ENCODE measurements at places on chromosomes 3 and 15.

- DNase-seq, result no peak
Observed at GRCh38 chr3:46549408-46549904, 16.6 kb downstream of the LRRC2 start.

DNA sequence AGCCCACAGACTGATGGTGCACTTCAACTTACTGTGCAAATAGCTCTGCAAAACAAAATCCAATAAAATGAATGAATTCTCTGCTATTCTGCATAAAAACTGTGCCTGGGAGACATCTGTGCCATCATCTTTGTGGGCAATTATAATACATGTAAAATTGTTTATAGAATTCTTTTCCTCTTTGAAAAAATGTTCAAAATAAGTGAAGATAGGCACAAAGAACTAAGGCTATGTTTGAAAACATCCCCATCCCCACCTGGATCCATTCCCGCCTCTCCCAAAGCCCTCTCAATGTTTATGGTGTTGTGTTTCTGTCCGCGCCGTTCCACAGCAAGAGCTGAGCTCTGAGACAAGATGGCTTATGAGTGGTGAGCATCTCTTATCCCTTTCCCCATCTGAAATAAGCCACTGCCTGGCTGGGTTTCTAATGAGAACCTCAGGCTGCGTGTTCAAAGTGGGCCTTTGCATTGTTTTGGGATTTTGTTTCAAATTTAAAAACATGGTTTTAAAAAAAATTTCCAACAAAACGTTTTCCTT, 22.4 kb upstream of the SNRPA1 start:
- DNase-seq, result no peak

- no peak for DNase-seq
Observed at GRCh38 chr15:41999290-42000285, 21.3 kb downstream of the PLA2G4E start.

- DNase-seq, result no peak
Observed at GRCh38 chr3:11559816-11560633, 83.7 kb downstream of the VGLL4 start.

DNA sequence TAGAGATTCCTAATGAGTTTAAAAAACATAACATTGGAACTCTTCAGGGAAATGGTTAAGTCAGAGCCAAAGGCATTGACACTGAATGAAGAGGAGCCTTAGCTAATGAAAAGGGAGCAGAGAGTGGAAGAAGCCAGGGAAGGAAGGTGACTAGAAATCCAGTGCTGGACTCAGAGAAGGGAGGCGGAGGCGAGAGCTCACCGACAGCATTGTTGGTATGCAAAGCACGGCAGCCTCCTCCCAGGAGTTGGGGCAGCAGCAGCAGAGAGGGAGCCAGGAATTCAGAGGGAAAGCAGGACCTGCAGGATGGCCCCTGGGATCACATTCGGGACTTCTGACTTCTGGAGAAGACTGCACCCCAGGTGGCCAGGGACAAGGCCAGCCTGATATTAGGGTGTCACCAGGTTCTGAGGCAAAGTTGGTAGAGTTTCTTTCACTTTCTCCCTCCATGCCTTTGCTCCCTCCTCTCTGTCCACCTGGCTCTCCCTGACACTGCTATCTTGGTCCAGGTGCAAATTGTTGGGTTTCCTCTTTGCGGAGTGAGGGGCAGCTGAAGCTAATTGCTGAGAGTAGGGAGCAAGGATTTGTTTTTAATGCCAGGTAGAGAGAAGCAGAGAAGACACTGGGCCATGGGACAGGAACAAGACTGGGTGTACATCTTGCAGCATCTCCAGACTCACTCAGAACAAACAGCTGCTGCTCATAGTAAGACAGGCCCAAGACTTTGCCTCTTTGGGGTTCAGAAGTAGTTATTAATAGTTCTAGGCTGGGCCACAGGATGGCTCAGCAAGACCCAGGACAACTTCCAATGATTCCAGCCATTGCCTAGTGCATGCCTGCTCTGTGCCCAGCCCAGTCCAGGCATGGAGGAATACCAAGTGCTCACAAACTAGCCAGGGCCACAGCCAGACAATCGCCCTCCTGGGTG, 157.9 kb downstream of the TLE3 start:
- no peak for DNase-seq

GRCh38 chr3:13884851-13885703, 5.2 kb upstream of the WNT7A start:
- DNase-seq, result peak; percentile 56

DNA sequence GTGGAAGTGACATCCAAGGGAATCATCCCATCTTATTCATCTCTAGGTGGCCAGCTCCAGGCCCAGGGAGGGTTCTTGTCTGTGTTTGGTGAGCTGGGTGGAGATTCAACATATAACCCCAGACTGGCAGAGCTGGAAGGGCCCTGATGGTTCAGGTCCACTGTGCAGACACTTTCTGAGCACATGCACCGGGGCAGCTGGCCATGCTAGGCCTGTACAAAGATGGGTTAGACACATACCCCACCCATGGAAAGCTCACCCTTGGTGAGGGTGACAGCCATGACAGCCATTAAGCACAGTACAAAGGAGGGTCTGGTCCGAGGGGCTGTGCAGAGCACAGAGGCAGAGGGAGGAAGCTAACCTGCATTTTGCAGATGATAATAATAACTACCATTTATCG, 100.4 kb downstream of the CORO2B start:
- no peak for DNase-seq

DNA sequence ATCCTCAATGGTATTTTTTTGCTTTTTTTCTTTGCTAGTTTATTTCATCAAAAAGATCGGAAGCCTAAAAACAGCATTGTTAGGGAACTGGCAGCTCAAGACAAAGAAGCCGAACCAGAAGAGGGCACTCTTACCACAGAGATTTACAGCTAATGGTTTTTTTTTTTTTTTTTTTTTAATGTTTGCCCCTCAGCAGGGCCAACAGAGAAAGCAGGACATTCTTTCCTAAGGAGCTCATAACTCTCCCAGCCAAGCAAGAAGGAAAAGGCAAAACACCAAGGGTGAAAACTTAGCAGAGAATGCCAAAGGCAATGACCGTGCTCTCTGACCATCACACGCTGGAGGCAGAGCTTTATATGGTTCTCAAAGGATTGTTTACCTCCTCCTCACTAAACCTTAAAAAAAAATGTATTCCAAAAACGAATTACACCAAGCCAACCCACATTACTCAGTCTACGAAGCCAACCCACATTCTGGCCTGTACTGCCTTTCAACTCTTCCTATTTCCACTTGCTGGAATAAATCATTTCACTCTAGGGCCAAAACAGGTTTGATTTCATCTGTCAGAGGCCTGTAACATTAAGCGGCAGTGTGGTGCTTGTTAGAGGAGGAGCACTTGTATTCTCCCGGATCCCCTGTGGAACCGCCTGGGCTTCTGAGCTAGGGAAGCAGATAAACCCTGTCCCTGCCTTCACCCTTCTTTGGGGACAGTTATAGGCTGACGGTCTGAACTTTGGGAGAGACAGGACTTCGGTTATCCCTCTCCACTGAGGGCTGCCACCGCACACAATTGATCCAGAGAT, 35.6 kb upstream of the GYG1 start:
- no peak for DNase-seq

DNA sequence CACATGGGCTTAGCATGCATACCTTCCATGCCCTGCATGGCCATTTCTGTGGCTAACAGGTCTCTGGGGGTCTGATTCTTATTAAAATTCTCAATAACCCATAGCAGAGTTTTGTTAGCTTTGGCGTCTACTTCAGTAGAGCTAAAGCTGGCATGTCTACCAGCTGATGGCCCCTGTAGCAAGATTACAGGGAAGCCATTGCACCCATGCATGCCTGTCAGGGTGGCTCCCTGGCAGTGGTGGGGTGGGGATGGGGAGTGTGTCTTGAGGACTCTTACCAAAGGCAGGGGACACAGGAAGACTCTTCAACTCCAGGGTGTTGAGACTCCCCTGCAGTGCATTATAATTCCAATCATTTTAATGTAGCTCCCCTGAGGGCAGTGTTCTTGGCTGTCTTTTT, 4.7 kb downstream of the KY start:
- no peak for DNase-seq

- DNase-seq, result no peak
Observed at GRCh38 chr15:31782951-31783350, 247.4 kb upstream of the CHRNA7 start.

GRCh38 chr3:2934541-2934940, 175.6 kb downstream of the IL5RA start:
- no peak for DNase-seq

- DNase-seq, result no peak
Observed at GRCh38 chr3:139284221-139284620, 59.6 kb upstream of the MRPS22 start.

GRCh38 chr3:169215461-169216352, 447.8 kb downstream of the MECOM start:
- no peak for DNase-seq

- no peak for DNase-seq
Observed at GRCh38 chr3:119637679-119638477, 22.5 kb downstream of the POPDC2 start.

DNA sequence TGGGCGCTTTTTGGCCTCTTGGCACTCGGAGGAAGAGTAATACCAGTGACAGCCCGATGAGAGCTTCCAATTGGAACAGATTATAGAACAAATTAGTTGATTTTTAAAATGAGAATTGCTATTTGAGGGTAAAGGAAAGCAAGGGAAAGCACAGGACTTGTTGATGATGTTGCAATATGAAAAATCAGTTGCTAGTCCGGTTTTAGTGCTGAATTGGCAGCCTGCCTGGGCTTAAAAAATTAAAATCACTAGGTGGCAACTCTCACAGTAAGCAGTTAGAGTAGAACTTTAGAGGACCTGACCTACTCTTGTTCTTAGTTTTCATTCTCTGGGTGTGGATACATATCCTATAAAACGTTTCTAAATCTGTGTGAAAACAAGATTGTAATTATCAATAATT, 2.1 kb upstream of the SCAANT1 start:
- no peak for DNase-seq

- no peak for DNase-seq
Observed at GRCh38 chr15:100191161-100191560, 150.6 kb downstream of the ADAMTS17 start.

GRCh38 chr15:34336231-34336990, 1.2 kb downstream of the SLC12A6 start:
- no peak for DNase-seq

- no peak for DNase-seq
Observed at GRCh38 chr3:112813723-112814171, 32.9 kb downstream of the CD200R1L start.

- DNase-seq, result no peak
Observed at GRCh38 chr3:148162132-148162531, 535.6 kb upstream of the AGTR1 start.

DNA sequence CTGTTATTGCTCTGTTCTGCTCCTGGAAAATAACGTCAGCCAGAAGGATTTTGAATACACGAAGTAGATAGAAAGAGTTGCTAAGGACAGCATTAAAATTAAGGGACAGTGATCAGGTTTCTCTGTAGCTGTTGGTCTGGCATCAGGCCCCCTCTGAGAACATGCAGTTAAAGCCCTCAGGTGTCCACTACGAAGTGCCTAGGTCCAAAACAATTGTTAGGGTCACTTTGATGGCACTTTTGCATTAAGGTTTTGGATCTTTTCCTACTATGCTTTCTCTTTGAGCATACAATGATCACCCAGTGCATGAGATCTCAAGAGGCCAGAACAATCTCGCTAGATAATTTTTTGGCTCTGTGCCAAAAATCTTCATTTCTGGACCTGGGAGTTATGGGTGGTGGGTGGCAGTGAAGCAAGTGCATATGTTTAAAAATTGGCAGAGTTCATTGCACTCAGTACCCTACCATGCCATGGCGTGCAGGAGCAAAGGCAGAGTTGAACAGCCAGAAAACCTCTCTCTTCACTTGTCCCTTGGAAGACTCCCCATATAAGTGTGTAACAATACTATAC, 797.6 kb downstream of the ROBO2 start:
- DNase-seq, result no peak

DNA sequence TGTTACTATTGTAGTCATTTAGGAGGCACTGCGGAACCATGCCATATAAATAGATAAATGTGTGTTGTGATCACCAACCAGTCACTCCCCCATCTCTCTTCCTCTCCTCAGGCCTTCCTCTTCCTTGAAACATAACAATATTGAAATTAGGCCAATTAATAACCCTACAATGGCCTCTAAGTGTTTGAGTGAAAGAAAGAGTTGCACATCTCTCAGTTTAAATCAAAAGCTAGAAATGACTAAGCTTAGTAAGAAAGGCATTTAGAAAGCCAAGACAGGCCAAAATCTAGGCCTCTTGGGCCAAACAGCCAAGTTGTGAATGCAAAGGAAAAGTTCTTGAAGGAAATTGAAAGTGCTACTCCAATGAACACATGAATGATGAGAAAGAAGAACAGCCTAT, 8.1 kb upstream of the DNASE1L3 start:
- no peak for DNase-seq

- no peak for DNase-seq
Observed at GRCh38 chr3:36476286-36476942, 96.1 kb downstream of the STAC start.

DNA sequence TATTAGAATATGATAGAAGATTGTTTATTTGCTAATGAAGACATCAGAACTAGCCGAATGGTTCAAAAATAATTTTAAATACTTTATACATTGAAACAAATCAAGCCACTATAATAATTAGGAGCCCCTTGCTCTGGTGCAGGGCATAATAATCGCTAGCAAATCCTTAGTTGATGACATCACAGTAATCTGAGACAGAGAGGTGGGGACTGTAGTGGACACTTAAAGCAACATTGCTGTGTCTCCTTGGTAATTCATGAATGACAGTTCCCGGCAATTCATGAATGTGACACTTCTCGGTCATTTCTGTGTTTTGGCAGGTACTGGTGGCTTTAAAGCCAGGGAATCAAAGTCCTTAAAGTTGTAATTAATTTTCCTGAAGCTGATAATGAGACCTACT, 114.3 kb downstream of the PPM1L start:
- no peak for DNase-seq

GRCh38 chr15:38073178-38073946, 138.9 kb downstream of the TMCO5A start:
- DNase-seq, result no peak

DNA sequence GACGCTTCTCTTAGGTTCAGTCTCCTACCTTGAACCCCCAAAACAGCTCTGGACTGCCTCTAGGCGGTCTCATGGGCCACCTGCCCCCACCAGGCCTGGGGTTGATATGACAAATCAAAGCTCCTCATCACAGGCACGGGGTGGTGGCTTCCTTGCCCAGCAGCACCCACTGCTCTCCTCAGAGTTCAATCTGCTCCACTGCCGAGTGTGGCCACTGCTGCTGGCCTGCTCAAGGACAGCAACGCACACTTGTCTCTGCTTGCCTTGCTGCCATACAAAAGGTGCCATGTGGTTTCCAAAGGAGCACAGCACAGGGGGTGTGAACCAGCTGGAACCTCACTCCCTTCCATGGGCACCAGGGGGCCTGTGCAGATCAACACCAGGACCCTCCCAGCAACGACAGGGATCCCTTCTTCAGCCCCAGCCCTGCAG, 10.2 kb downstream of the KBTBD13 start:
- DNase-seq, result no peak

Measured in stimulated activated CD8-positive, alpha-beta memory T cell treated with anti-CD3 and anti-CD28 coated beads, Interleukin-4, amount 100 ng/mL, for 4 hours (primary cell).